ENCODE measurements at places on chromosomes 5 and 9.

- DNase-seq: peak; percentile 39
Measured at GRCh38 chr5:1737790-1738405, 61.7 kb downstream of the MRPL36 start.

DNA sequence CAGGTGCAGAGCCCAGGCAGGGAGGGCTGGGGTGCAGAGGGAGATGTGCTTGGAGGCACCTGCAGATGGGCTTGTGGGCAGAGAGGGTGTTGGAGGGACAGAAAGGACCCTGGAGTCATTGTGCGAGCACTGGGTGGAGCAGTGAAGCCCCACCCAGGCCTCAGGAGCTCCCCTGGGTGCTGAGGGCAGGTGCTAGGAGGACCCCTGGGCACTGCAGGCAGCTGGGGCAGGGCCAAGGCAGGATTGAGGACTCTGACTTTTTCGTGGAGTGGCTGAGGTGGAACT, 10.3 kb upstream of the SLC6A18 start:
- no peak for DNase-seq

DNA sequence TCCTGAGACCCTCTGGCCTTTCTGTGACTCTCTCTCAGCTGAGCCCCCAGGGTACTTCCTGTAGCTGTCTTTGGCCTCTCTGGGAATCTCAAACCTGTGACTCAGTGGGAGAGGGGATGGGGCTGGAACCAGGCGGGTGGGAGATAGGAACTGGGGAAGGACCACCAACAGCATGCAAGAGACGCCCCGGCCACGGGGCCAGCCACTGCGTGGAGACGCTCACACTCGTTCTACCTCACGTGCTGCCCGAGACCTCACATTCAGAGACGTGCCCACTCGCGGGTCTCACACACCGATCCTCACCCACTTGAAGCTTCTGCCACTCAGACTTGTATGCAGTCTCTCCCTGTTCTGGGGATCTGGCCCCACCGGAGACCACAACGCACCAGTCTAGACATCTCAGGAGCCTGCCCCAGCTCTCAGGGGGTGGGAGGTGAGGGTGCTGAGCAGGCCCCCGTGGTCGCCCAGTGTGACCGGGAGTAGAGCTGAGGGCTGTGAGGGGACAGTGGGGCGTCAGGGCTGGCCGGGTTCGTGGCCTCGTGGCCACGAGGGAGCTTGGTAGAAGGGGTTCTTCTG, 13.8 kb downstream of the GPRIN1 start:
- no peak for DNase-seq

DNA sequence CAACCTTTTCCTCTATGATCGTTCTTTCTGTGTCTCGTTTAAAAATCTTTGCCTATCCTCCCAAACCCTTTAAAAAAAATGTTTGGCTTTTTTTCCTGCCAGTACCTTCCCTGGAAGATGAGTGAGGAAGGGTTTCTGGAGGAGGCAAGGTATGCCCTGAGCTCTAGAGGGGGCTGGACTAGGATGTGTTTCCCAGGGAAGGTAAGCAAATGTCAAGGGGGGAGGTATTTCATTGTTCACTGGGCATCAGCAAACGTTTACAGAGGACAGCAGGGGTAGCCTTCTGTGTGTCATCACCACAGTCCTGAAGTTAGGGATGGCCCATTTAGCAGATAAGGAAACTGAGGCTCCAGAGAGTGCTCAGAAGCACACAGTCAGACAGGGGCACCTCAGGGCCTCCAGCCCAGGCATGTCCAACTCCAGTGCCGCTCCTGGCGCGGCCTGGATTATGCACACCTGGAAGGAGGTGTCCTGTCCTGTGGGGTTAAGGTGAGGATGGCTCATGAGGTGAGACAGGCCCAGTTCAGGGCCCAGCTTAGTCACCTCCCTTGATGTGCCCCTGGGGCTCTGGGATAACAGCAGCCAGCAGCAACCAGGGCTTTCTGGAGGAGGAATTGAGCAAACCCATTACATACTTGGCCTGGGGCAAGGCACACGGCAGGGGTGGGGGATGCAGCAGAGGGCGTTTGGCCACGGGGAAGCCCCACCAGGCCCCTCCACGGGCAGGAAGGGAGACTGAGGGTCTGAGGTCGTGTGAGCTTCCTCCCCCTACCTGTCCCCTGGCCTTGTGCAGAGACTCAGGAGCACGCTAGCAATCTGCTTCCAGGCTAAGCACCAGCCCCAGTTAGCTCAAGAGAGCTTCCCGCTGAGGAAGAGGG, 100.3 kb upstream of the LMX1B start:
- no peak for DNase-seq

DNA sequence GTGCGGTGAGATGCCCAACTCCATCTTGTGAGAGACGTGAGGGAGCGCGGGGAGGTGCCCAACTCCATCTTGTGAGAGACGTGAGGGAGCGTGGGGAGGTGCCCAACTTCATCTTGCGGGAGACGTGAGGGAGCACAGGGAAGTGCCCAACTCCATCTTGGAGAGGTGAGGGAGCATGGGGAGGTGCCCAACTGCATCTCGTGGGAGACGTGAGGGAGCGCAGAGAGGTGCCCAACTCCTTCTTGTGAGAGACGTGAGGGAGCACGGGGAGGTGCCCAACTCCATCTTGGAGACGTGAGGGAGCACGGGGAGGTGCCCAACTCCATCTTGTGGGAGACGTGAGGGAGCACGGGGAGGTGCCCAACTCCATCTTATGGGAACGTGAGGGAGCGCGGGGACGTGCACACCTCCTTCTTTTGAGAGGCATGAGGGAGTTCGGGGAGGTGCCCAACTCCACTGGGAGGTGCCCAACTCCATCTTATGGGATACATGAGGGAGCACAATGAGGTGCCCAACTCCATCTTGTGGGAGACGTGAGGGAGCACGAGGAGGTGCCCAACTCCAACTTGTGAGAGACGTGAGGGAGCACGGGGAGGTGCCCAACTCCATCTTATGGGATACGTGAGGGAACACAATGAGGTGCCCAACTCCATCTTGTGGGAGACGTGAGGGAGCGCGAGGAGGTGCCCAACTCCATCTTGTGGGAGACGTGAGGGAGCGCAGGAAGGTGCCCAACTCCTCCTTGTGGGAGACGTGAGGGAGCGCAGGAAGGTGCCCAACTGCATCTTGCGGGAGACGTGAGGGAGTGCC, 235.4 kb downstream of the CACNA1B start:
- DNase-seq: no peak

GRCh38 chr5:89397096-89397495, 514.1 kb upstream of the MEF2C start:
- no peak for DNase-seq
